Activated CD4-positive, alpha-beta T cell treated with anti-CD3 and anti-CD28 coated beads, Interleukin-2, amount 50 U/mL, for 4 hours (primary cell): ENCODE measurements at places on chromosomes 16 and 17.

GRCh38 chr17:57425431-57425830 lies 169.1 kb downstream of the MSI2 start:
- no peak for DNase-seq

GRCh38 chr16:55294931-55295342 lies 29.1 kb upstream of the IRX6 start:
- DNase-seq: no peak

GRCh38 chr16:60285794-60286193 lies 1551.7 kb upstream of the GOT2 start:
- no peak for DNase-seq

DNA sequence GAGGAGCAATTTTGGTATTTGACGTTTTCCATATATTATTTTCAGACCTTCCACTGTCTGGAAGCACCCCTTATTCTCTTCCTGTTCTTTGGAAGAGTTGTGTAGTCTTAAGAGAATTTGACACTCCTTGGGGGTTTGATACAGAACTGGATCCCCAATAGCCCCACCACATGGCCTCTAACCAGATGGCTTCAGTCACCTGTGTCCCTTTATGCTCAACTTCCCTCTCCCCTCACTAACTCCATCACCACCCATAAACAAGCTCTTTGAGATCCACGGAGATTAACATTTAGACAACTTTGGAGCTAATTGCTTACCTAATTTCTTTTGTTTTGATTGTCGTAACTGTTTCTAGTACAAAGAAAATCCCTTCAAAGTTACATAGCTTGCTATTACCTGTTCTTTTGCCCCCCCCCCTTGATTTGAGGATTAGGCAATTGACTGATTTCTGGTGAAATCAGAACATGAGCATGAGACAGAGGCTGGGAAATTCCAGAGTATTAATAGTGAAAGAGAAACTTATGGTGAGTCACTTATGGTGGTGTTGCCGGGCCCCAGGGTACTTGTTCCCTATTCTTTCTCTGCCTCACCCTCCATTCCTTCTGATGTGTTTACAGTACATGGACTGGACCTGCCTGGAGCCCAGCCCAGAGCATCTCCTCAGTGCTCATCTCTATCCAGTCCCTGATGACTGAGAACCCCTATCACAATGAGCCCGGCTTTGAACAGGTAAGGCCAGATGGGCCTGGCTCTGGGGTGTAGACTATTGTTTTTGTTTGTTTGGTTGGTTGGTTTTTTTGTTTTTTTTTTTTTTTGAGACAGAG lies 7.5 kb downstream of the UBE2Z start:
- DNase-seq: peak; percentile 35

DNA sequence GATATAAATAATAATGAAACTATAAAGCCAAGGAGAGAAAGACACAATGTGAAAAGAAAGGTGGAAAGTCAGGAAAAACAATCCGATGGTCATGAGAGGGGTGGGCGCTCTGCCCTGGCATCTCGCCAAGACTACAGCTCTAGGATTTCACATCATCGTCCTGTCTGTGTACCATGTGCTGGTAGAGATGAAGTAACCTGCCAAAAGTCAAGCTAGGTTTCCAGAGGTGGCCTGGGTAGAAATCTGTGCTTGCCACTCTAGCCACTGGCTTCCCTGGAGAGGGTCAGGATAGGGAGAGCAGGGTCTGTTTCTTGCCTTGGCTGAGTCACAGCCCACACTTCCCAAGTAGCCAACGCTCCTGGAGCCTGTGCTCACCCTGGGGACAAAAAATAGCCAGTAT lies 31.0 kb upstream of the TRAP1 start:
- DNase-seq: no peak
